ENCODE measurements at places on chromosomes 11 and 22. TPM values are rescaled to one million over a fixed set of nuclear protein-coding genes. Genes with fewer than 3 reads are reported as not detected.

DNA sequence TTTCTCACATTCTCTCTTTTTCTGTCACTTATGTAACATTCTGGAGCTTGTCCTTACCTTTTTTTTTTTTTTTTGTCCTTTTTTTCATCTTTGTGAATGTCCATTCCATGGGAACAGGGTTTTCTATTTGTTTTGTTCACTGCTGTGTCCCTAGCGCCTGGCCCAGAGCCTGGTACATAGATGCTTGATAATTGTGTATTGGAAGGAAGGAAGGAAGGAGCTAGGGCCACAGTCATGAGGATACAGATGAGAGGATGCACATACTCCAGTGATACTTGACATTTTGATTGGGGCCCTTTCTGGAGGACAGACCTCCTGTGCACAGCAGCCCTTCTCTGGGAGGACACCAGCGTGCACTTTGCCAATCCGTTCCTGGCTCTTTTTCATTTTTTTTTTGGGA is 68.9 kb downstream of the KIAA1671 start:
- DNase-seq: no peak

The RIC3 gene
- 8.2 TPM for total RNA-seq

- DNase-seq: no peak
Measured at GRCh38 chr11:40508303-40508702, 951.1 kb downstream of the LRRC4C start.

The APOL4 gene
- 12.8 TPM for total RNA-seq

DNA sequence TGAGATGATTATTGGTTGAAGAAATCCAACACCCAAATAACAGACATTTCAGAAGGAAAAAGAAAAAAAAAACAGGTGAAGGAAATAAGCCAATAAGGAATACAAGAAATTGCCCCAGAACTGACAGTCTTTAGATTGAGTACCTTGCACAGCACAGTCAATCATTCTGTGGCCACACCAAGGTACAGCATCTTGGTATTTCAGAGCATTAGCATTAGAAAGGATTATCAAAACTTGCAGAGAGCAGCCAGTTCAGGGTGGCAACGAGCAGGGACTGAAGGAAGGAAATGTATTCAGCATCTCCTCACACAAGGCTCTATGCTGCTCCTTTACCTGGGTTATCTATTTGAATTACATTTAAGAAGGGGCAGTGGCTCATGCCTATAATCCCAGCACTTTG is 2.1 kb downstream of the ADA2 start:
- DNase-seq: no peak

DNA sequence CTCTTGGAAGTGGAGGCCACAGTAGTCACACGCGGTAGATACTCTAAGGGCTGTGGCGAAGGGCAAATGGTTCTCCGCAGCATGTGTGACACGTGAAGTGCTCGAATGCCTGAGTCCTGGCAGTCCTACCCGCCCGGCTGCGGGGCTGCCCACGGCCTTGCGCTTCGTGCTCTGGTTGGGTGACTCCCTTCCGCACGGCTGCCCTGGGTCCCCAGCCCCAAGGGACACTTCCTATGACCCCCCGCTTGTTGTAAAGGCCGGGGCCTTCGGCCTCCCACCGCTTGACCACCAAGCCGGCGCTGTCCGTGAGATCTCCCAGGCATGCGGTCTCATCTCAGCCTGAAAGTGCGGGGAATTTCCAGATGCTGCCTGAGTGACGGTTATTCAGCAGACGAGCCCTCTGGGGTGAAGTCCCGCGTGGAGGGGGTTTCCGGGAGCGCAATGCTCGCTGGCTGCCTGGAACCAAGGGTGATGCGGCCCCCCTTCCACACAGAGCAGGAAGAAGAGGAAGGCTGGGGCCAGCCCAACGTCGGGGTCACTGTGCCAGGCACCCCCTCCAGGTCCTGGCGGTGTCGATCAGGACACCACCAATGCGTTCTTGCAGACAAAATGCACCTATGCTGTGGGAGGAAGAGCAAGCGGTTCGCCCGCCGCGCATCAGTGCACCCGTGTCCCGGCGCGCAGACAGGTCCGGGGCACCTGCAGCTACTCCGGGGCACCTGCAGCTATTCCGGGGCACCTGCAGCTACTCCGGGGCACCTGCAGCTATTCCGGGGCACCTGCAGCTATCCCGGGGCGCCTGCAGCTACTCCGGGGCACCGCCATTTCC is 171.2 kb downstream of the OPCML start:
- DNase-seq: no peak

The PI4KA gene
- total RNA-seq: 108 TPM

The PIK3IP1 gene
- 41.5 TPM for total RNA-seq

The SYT7 gene
- 6.4 TPM for total RNA-seq

DNA sequence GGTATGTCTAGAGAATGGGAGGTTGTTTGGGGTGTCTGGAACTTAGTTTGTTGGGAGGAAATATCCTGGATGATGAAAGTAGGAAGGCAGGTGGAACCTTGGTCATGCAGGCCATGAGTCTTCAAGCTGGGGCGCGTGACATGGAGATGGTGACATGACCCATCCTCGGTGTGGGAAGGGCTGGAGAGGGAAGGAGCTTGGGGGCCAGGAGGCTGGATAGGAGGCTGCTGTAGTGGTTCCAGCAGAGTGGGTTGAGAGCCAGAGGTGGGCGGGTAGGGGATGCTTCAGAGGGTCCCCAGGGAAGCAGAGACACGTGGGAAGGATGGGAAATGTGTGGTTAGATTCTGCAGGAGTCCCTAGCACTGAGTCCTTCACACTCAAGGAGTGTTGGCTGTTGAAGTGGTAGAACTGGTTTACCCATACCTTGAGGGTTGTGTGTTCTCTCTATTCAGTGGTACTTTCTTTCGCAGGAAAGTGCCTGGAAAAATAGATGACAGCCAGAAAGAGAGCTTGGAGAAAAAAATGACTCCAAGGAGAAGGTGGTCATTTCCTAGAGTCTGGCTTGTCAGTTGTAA is 56.8 kb downstream of the LDLRAD3 start:
- no peak for DNase-seq

DNA sequence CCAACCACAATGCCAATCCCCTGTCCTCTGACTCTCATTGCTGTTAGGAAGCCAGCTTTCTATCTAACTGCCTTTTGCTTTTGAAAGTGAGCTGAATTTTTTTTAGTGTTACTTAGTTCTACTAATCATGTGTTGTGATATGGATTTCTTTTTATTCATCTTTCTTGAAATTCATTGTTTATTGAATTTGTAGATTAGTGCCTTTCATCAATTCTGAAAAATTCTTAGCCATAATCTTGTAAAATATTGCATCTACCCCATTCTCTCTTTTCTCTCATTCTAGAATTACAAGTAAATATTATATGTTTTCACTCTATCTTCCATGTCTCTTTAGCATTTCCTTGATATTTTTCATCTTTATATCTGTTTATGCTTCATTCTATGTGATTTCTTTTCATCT is 47.8 kb downstream of the DDIAS start:
- no peak for DNase-seq

- no peak for DNase-seq
Measured at GRCh38 chr11:41177791-41178190, 281.7 kb downstream of the LRRC4C start.

DNA sequence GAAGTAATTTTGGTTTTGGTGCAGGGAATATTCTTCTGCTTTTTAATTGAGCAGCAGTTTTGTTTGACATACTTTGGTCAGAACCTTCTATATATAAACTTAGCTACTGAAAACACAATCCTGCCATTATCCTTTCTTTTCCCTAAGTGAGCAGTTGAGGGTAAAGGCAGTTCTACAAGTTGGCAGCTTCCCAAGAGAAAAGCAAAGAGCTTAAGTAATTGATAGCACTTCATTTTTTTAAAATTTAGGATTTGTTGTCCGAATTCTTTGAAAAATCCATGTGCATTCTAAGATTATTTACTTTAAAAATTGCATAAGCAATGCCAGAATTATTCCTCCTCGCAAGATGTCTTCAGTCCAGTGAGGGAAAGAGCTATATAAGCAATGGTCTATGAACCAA is 1394.1 kb downstream of the FAM181B start:
- no peak for DNase-seq

- DNase-seq: no peak
Measured at GRCh38 chr11:107272561-107272960, 185.1 kb downstream of the CWF19L2 start.

DNA sequence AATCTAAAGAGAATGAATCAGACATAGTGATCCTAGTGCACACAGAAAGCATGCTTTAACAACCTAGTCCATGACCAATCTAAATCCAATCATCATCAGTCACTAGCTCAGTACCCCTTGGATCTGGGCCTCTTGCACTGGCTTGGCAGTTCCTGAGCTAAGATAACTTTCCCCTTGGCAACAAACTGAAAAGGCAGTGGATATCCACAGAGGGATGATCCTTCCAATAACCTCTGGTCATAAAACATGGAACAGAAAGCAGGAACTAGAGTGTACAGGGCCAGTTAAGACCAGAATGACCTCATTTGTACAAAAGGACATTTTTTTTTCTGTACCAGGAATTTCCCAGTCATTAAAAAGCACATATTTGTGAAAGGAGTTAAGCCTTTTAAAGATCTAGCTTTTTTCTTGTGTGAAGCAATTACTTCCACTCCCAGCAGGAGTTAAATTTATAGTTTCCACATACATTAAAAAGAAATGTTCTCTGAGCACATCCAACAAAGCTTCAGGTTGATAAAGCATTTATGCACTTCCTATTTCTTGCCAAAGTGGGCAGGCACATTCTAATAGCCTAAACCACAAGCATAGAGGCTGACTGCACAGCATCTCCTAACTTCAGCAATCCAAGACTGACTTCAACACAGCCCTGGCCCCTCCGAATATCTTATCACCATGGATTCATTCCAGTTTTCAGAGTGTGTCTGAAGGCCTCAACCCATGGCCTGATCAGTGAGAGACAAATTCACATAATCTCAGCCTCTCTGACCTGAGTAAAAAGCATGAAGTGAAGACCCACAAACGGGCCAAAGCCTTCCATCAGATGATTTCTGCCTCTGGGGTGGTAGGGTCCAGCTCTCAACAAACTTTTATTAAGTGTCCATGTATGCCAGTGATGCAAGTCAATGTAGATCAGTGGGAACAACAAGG is 29.9 kb downstream of the GUCY1A2 start:
- DNase-seq: no peak

- DNase-seq: no peak
Measured at GRCh38 chr22:39926753-39927152, 25.9 kb downstream of the GRAP2 start.

DNA sequence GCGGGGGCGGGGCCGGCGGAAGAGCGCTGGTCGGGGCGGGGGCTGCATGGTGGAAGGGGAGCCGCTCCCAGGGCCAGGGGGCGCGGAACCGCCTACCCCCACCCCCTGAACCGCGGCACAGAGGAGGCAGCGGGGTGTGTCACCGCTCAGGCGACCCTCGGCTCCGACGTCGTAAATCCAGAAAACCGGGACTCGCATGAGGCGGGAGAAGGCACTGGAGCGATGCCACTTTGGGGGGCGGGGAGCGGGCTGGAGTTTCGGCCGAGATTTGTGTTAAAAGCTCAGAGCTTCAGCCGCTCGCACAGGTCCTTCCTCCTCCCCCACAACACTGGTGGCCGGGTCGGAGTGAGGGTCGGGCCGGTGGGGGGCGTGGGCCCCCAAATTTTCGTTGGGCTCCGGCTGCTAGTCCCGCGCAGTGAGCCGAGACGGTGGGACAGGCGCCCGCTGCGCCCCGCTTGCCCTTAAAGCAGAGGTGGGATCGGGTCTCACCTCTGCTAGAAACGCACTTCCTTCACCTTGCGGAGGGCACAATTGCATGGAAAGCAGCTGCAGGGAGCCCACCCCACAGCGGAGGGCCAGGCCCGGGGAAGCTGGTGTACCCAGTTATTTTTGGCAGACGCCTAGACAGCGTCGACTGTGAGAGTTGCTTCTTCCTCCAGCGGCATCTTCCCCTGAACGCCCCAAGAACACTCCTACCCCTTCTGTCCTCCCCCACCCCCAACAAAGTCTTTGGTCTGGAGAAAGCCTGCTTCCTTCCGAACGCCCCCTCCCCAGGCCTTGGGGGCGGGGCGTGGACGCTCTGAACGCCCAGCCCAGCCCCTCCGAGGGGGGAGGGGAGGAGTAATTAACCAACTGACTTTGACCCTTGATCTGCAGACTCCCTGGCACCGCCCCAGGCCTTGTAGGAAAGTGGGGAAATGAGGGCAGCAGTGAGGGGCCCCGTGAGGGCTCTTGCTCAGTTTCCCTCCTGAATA is 1.1 kb downstream of the OVOL1 start:
- DNase-seq: no peak

DNA sequence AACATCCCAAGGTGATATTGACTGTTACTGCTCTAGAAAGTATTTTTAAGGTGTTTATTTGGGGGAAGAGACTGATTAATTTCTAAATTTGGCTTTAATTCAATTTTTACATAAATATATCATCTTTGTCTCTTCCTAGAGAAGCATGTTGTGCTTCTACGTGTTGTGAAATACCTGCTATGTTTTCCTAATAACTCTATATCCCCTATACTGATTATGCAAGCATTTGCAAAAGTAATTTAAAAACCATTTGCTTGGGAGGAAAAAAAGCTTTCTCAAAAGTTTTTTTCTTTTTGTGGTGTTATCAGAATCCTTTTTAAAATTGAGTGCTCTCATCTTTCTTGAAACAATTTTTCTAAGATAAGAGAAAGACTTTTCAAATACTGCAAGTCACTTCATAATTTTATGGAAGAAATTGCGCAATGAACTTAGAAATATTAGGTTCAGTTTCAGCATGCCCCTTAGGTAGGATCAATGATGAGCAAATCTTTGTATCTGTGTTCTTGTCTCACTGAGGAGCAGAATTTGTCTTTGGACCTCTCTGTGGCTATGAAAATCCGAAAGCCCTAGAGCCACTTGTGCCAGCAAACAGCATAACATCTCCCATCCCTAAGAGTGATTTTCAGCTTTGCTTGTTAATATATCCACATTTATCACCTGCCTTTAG is 7.4 kb upstream of the BLID start:
- no peak for DNase-seq

The PATE2 gene
- total RNA-seq: not detected

The NCR3LG1 gene
- 4.3 TPM for total RNA-seq

DNA sequence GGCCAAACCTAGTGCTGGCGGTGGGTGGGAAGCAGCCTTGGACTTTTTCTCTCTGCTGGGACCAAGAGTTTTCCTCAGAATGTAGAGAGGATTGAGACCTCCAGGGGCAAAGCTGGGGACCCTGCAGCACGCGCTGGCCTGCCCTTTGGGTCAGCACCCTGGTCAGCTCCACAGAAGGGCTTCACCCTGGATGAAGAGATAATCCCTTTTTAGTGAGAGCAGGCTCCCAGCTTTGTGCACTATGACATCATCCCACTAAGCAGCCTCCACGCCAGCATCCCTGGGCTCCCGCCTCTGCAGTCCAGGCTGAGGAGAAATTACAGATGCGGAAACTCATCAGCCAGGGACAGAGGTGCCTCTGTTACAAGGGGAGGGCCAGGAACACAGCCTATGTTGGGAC is 23.5 kb downstream of the DRICH1 start:
- DNase-seq: no peak

The RFPL1 gene
- not detected for total RNA-seq

DNA sequence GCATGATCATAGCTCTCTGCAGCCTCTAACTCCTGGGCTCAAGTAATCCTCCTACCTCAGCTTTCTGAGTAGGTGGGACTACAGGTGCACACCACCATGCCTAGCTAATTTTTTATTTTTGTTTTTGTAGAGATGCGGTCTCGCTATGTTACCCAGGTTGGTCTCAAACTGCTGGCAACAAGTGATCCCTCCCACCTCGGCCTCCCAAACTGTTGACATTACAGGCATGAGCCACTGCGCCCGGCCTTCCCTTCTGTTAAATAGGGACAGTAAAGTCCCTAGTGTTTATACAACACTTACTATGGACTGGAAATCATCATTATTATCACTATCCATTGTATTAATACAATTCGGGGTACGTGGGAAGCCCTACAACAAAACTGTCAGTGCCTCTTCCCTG is 12.6 kb downstream of the SELENOM start:
- DNase-seq: no peak

GRCh38 chr11:80186692-80187091 is 745.9 kb upstream of the TENM4 start:
- no peak for DNase-seq

All from left lung (tissue), 14 donors.